Heart right ventricle (tissue), 16 donors: ENCODE measurements at places on chromosomes 5 and 9. TPM values are rescaled to one million over a fixed set of nuclear protein-coding genes. Genes with fewer than 3 reads are reported as not detected.

The LCN15 gene
- total RNA-seq, result not detected

The NFIB gene
- 119 TPM for total RNA-seq

The CNTFR gene
- total RNA-seq, result 1.1 TPM

The SHOC1 gene
- total RNA-seq, result not detected

The SLC46A2 gene
- total RNA-seq, result not detected

The IL13 gene
- total RNA-seq, result not detected

DNA sequence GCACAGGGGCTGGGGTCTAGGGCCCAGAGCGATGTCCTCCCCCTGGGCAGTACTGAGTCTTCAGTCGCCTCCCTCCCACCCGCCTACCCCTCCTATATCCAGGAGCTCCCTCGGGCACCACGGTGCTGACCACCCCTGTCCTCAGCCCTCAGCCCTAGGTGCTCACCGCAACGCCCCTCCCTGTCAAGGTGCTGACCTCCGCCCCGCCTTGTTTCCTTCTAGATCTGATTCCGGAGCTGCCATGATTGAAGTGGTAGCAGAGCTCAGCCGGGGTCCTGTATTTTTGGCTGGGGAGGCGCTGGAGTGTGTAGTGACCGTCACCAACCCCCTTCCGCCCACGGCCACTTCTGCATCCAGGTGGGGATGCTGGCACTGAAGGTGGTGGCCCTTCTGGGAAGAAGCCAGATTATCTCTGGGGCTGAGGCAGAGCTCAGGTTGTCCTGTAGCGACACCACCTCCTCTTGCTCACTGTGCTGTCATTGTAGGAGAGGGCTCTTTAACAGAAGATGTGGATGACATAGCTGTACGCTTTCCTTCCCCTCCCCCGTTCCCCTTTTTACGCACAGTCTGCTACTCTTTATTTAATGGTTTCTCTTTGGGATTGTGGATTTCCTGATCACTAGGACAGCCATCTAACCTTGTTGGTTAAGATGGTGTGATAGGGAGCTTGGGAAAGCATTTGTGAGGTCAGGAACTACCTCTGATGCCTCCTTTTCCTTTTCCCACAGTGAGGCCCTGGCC lies 598 bp downstream of the RGP1 start:
- peak overlapping the region; percentile 99 for H3K4me3 ChIP-seq
- peaks cover 45% of the 10 kb centered on the region for H3K36me3 ChIP-seq
- peaks cover 47% of the 10 kb centered on the region for H3K4me1 ChIP-seq

GRCh38 chr5:149278451-149279210 lies 7.0 kb downstream of the AFAP1L1 start:
- H3K36me3 ChIP-seq, result no peaks in the 10 kb centered on the region
- peak overlapping the region; percentile 0 for H3K27ac ChIP-seq
- H3K4me1 ChIP-seq, result peaks cover 100% of the 10 kb centered on the region
- no peak overlapping the region for H3K4me3 ChIP-seq

- no peaks in the 10 kb centered on the region for H3K36me3 ChIP-seq
- no peak overlapping the region for H3K27ac ChIP-seq
- H3K27me3 ChIP-seq, result peaks cover 15% of the 10 kb centered on the region
These were observed 212.3 kb downstream of the ERCC6L2 start for GRCh38 chr9:96087669-96088299.

DNA sequence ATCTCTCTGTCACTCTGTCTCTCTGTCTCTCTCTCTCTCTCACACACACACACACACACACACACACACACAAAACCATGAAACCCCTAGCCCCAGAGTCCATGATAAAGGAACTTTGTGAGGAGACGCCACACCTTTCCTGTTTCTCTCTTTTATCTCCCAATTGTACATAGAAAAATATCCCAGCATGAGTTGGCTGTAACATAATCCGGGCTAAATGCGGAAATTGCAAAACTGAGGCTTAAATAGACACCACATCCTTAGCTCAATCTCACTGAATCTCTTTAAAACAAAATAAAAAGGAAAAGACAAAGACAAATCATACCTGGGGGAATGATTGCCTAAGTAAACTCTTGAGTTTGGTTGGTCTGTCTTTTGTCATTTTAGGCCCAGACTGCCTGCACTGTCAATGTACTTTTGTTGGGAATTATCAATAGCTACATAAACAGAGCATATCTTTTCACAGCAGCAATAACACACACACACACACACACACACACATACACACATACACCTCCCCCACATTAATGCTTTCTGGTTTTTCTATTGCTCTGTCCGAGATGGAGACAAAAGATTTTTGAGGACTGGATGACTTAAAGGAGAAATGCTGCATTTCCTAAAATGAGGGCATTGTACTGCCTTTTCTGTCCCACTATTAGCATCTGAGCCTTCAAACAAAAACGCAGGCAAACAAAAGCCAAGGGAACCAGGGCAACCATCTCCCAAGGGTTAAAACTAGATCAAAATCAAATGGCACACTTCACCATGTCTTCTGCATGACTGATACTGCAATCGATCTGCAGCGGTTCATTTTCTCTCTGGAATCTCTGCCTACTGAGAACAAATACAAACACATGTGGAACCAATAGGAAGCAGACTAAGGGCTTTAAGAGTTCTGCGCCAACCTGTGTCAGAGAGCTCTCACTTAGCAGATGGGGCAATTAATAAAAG lies 321.5 kb downstream of the NFIB start:
- no peak overlapping the region for H3K27ac ChIP-seq
- H3K4me3 ChIP-seq, result no peak overlapping the region
- no peaks in the 10 kb centered on the region for H3K27me3 ChIP-seq
- DNase-seq, result no peak

- no peaks in the 10 kb centered on the region for H3K36me3 ChIP-seq
- no peak overlapping the region for H3K27ac ChIP-seq
- no peak overlapping the region for H3K4me3 ChIP-seq
- peaks cover 14% of the 10 kb centered on the region for H3K4me1 ChIP-seq
- no peaks in the 10 kb centered on the region for H3K27me3 ChIP-seq
These were observed 108.1 kb upstream of the PRRC1 start for GRCh38 chr5:127409246-127409917.

DNA sequence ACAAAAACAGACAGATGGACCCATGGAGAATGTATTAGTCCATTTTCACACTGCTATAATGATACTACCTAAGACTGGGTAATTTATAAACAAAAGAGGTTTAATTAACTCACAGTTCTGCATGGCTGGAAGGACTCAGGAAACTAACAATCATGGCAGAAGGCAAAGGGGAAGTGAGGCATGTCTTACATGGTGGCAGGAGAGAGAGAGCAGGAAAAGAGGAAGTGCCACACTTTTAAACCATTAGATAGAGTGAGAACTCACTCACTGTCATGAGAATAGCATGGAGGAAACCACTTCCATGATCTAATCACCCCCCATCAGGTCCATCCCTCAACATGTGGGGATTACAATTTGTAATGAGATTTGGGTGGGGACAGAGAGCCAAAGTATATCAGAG lies 808.9 kb downstream of the CDH12 start:
- H3K27me3 ChIP-seq, result no peaks in the 10 kb centered on the region
- no peak overlapping the region for H3K27ac ChIP-seq
- H3K4me3 ChIP-seq, result no peak overlapping the region
- no peak for DNase-seq

DNA sequence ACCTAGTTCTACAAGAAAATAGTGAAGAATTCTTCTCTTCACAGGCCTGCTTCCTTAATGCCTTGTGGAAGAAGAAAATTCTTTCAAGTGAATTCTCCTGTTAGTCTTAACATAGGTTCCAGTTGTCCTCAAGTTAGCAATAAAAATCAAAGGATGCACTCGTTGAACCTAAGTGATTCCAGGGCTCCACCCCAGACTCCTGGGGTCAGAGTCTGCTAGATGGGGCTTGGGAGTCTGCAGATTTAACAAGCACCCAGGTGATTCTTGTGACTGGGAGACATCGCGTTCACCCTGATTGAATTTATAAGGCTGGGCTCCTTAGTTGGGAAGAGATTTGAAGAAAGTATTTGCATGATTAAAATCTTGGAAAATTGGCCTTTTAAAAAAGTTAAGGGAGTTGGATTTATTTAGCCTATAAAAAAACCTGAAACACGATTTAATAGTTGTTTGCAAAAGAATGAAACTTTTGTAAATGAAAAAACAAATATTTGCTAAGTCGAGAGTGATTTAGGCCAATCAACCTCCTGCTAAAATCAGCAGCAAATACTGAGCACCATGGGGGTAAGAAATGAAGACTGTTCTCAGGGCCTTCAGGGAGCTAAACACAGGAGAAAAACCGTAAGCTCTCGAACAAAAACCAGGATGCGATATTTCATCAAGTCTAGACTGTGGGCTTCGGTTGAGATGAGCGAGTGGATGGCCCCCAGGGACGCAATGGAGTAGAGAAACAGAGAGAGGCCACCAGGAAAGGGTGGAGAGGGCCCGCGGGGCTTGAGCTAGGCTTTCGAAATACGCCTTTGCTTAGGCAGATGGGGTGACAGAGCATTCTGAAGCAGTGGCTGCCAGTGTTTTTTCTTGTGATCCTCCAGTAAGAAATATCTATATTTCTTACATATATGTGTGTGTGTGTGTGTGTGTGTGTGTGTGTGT lies 86.9 kb upstream of the TTC23L start:
- no peaks in the 10 kb centered on the region for H3K36me3 ChIP-seq
- no peaks in the 10 kb centered on the region for H3K27me3 ChIP-seq
- H3K4me1 ChIP-seq, result no peaks in the 10 kb centered on the region
- no peak overlapping the region for H3K4me3 ChIP-seq

GRCh38 chr5:156755421-156756087 lies 94.5 kb upstream of the PPP1R2B start:
- no peak overlapping the region for H3K27ac ChIP-seq
- no peak for DNase-seq
- H3K4me3 ChIP-seq, result no peak overlapping the region
- peaks cover 21% of the 10 kb centered on the region for H3K4me1 ChIP-seq

- H3K4me1 ChIP-seq, result no peaks in the 10 kb centered on the region
- no peaks in the 10 kb centered on the region for H3K36me3 ChIP-seq
- H3K27me3 ChIP-seq, result no peaks in the 10 kb centered on the region
- H3K27ac ChIP-seq, result no peak overlapping the region
- no peak overlapping the region for H3K4me3 ChIP-seq
- no peak for DNase-seq
These were observed 79.2 kb downstream of the FREM1 start for GRCh38 chr9:14831074-14831473.

- peaks cover 9% of the 10 kb centered on the region for H3K4me1 ChIP-seq
- no peak for DNase-seq
- H3K27me3 ChIP-seq, result no peaks in the 10 kb centered on the region
- no peak overlapping the region for H3K27ac ChIP-seq
- H3K36me3 ChIP-seq, result no peaks in the 10 kb centered on the region
These were observed 320.2 kb downstream of the TLE1 start for GRCh38 chr9:81369121-81369520.

GRCh38 chr9:105053209-105053652 lies 125.3 kb upstream of the ABCA1 start:
- H3K27me3 ChIP-seq, result no peaks in the 10 kb centered on the region
- no peak overlapping the region for H3K4me3 ChIP-seq
- DNase-seq, result no peak
- no peak overlapping the region for H3K27ac ChIP-seq
- no peaks in the 10 kb centered on the region for H3K4me1 ChIP-seq
- H3K36me3 ChIP-seq, result no peaks in the 10 kb centered on the region

DNA sequence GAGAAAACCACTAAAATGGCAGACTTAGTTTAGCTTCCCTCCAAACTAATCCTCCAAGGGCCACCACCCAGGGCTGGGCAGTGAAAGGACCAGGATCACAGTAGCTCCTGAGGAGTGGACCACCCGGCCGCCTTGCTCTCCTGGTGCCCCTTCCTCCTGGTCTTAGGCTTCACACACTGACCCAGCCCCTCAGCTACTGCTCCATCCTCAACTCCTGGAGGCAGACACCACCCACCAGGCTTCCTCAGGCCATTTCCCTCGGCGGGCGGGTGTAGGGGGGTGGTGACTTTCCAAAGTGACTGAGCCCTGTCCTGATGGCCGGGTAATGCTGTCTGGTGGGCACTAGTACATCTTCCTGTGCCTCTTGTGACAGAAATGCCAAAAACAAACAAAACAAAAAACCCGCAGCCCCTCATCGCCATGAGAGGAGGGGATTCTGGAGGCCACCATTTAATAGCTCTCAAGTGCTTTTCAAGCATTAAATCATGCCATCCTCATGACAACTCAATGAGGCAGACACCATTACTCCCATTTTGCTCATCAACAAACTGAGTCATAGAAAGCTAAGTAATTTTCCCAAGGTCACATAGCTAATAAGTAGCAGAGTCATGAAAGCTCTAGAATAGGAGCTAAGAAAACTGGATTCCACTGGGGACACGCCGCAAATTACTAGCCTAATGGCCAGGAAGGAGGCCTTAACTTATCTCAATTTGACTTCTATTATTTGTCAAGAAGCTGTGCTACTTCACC lies 91.3 kb upstream of the LRRTM2 start:
- peaks cover 21% of the 10 kb centered on the region for H3K4me1 ChIP-seq
- H3K27ac ChIP-seq, result no peak overlapping the region
- no peaks in the 10 kb centered on the region for H3K27me3 ChIP-seq
- H3K4me3 ChIP-seq, result no peak overlapping the region
- no peak for DNase-seq

- no peak for DNase-seq
- H3K27ac ChIP-seq, result no peak overlapping the region
- peaks cover 18% of the 10 kb centered on the region for H3K4me1 ChIP-seq
- no peak overlapping the region for H3K4me3 ChIP-seq
- no peaks in the 10 kb centered on the region for H3K27me3 ChIP-seq
These were observed 4.5 kb downstream of the PDE6A start for GRCh38 chr5:149940077-149940574.

- no peak for DNase-seq
- peak overlapping the region; percentile 76 for H3K4me3 ChIP-seq
- no peak overlapping the region for H3K27ac ChIP-seq
These were observed 1.9 kb downstream of the DAPK1 start for GRCh38 chr9:87499424-87500017.

DNA sequence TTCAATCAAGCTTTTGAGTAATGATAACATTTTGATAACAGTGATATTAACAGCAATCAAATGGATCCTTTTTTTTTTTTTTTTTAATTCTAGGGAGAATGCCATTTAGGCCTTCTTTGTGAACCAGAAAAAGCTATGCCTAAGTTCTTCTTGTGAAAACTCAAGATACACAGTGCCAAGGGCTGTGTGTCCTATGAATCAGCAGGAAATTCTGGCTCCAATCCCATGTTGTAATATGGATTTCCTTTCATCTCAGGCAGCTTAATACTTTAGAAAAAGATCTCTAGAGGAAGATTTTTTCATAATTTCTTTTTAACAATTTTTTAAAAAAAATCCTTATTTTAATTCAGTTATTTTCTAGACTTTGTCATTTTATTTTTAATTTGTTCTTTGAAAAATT lies 96.1 kb downstream of the NUDT12 start:
- peaks cover 8% of the 10 kb centered on the region for H3K4me1 ChIP-seq
- no peak overlapping the region for H3K27ac ChIP-seq
- no peaks in the 10 kb centered on the region for H3K27me3 ChIP-seq
- H3K4me3 ChIP-seq, result no peak overlapping the region
- no peaks in the 10 kb centered on the region for H3K36me3 ChIP-seq

- no peak for DNase-seq
- H3K4me1 ChIP-seq, result no peaks in the 10 kb centered on the region
- H3K4me3 ChIP-seq, result no peak overlapping the region
- H3K27ac ChIP-seq, result no peak overlapping the region
These were observed 34.6 kb upstream of the WHRN start for GRCh38 chr9:114539701-114540380.
